Mesenchymal stem cell (in vitro differentiated cells and primary cell): ENCODE measurements at places on chromosomes 1 and 21.

DNA sequence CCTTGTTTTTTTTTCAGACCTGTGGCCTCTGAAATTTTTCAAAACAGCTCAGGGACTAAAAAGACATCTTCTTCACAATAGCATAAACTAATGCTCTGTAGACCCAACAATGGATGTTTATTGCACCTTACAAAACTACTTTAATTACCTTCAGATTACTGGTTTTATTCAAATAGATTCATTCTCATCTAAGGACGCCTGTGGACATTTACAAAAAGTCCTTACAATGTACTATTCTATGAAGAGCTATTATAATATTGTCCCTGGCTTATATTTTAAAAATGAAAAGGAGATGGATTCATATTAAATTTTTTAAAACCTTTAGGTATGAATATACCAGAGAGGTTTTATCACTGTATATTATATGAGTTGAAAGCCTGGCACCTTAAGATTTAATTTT lies 238.4 kb upstream of the NR5A2 start:
- no peak for DNase-seq
- no peaks in the 10 kb centered on the region for H3K4me1 ChIP-seq
- no peak overlapping the region for H3K27ac ChIP-seq
- H3K4me3 ChIP-seq, result no peak overlapping the region

- no peak overlapping the region for H3K27ac ChIP-seq
- peaks cover 10% of the 10 kb centered on the region for H3K4me1 ChIP-seq
- DNase-seq, result no peak
- peaks cover 2% of the 10 kb centered on the region for H3K27me3 ChIP-seq
- no peaks in the 10 kb centered on the region for H3K36me3 ChIP-seq
These were observed 39.8 kb upstream of the NFIA start for GRCh38 chr1:61042466-61043009.

- H3K4me1 ChIP-seq, result no peaks in the 10 kb centered on the region
- H3K27me3 ChIP-seq, result no peaks in the 10 kb centered on the region
- H3K27ac ChIP-seq, result no peak overlapping the region
- no peak overlapping the region for H3K4me3 ChIP-seq
These were observed 73.5 kb downstream of the ST6GALNAC5 start for GRCh38 chr1:76940571-76941335.

DNA sequence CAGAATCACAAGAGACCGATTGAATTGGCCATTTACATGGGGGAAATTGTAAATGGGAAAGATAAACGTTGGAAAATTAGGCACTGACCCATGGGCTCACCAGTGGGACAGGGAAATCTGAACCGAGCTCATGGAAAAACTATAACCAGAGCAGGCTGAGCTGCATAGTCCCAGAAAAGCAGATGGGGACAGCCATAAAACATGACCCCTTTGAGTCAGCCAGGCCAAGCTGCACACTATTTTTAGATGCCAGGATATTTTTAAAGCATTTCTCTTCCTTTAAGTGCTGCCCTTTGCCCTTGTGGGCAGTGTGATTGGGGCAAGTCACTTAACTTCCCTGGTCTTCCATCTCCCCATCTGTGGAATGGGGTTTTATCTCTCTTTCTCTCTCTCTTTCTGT lies 184.1 kb downstream of the FOXD2 start:
- DNase-seq, result no peak
- no peaks in the 10 kb centered on the region for H3K4me1 ChIP-seq
- no peak overlapping the region for H3K4me3 ChIP-seq
- H3K27ac ChIP-seq, result no peak overlapping the region

GRCh38 chr1:165695031-165695430 lies 3.3 kb downstream of the ALDH9A1 start:
- H3K36me3 ChIP-seq, result peaks cover 9% of the 10 kb centered on the region
- DNase-seq, result no peak
- no peak overlapping the region for H3K4me3 ChIP-seq
- H3K27ac ChIP-seq, result no peak overlapping the region

- no peaks in the 10 kb centered on the region for H3K4me1 ChIP-seq
- H3K4me3 ChIP-seq, result no peak overlapping the region
- peak; percentile 16 for DNase-seq
- no peak overlapping the region for H3K27ac ChIP-seq
- no peaks in the 10 kb centered on the region for H3K36me3 ChIP-seq
- H3K27me3 ChIP-seq, result peaks cover 6% of the 10 kb centered on the region
These were observed 157.5 kb downstream of the BRINP2 start for GRCh38 chr1:177328251-177328650.

DNA sequence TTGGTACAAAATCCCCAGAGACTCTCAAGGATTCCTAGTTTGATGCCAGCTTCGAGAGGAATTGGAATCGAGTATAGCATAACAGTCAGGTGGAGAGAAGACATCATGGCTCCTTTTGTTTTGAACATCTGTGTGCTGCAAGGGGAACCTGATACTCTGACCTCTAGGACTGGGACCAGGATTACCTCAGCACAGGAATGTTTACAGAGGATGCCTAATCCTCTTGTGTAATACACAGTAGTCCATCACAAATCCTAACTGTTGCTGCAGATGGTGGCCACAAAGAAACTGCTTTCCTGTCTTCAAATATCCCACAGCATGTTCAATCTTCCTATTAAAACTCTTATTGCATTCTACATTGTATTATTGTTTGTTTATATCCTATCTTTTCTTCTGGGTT lies 111.8 kb upstream of the PRMT6 start:
- H3K36me3 ChIP-seq, result no peaks in the 10 kb centered on the region
- no peaks in the 10 kb centered on the region for H3K27me3 ChIP-seq
- H3K4me3 ChIP-seq, result no peak overlapping the region
- DNase-seq, result no peak
- no peaks in the 10 kb centered on the region for H3K4me1 ChIP-seq
- no peak overlapping the region for H3K27ac ChIP-seq

- no peaks in the 10 kb centered on the region for H3K4me1 ChIP-seq
- H3K36me3 ChIP-seq, result no peaks in the 10 kb centered on the region
- no peak overlapping the region for H3K4me3 ChIP-seq
These were observed 33.3 kb upstream of the CNTN2 start for GRCh38 chr1:205009670-205010069.

GRCh38 chr1:192877283-192877886 lies 68.5 kb downstream of the RGS2 start:
- no peaks in the 10 kb centered on the region for H3K27me3 ChIP-seq
- no peak overlapping the region for H3K27ac ChIP-seq
- H3K4me1 ChIP-seq, result no peaks in the 10 kb centered on the region
- H3K4me3 ChIP-seq, result no peak overlapping the region
- no peaks in the 10 kb centered on the region for H3K36me3 ChIP-seq

DNA sequence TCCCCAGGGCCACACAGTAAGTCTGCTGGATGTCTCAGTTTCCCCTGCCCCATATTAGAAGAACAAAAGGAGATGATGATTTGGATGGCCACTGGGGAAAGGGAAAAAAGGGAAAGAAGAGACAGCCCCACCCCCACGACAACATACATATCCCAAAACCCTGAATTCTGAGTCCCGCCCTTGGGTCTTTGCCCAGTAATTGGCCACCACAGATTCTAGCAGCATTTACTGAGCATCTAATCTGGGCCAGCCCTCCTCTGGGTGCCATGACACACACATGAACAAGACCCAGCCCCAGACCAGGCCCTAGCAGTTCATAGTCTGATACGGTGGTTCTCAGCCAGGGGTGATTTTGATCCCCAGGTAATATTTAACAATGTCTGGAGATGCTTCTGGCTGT lies 5.2 kb upstream of the TTC4 start:
- no peaks in the 10 kb centered on the region for H3K36me3 ChIP-seq
- H3K4me3 ChIP-seq, result no peak overlapping the region
- H3K27ac ChIP-seq, result no peak overlapping the region
- peaks cover 6% of the 10 kb centered on the region for H3K4me1 ChIP-seq
- no peak for DNase-seq

GRCh38 chr1:9250411-9251381 lies 16.1 kb downstream of the H6PD start:
- peaks cover 64% of the 10 kb centered on the region for H3K36me3 ChIP-seq
- H3K4me3 ChIP-seq, result no peak overlapping the region
- no peak for DNase-seq
- H3K27me3 ChIP-seq, result no peaks in the 10 kb centered on the region
- H3K27ac ChIP-seq, result peak overlapping the region; percentile 0

GRCh38 chr1:196477262-196477661 lies 131.0 kb downstream of the KCNT2 start:
- no peaks in the 10 kb centered on the region for H3K27me3 ChIP-seq
- H3K36me3 ChIP-seq, result no peaks in the 10 kb centered on the region
- H3K27ac ChIP-seq, result no peak overlapping the region

GRCh38 chr1:104172243-104172681 lies 422.6 kb downstream of the AMY1C start:
- DNase-seq, result no peak
- no peaks in the 10 kb centered on the region for H3K27me3 ChIP-seq
- H3K4me3 ChIP-seq, result no peak overlapping the region
- no peak overlapping the region for H3K27ac ChIP-seq
- H3K4me1 ChIP-seq, result no peaks in the 10 kb centered on the region
- H3K36me3 ChIP-seq, result no peaks in the 10 kb centered on the region

- H3K4me3 ChIP-seq, result no peak overlapping the region
- H3K27me3 ChIP-seq, result no peaks in the 10 kb centered on the region
- no peaks in the 10 kb centered on the region for H3K36me3 ChIP-seq
- no peak for DNase-seq
- H3K4me1 ChIP-seq, result peaks cover 9% of the 10 kb centered on the region
- no peak overlapping the region for H3K27ac ChIP-seq
These were observed 35.5 kb upstream of the MAP10 start for GRCh38 chr1:232769733-232770132.

- DNase-seq, result no peak
- no peaks in the 10 kb centered on the region for H3K27me3 ChIP-seq
- no peaks in the 10 kb centered on the region for H3K4me1 ChIP-seq
- peaks cover 6% of the 10 kb centered on the region for H3K36me3 ChIP-seq
- no peak overlapping the region for H3K4me3 ChIP-seq
These were observed 97.8 kb downstream of the SCMH1 start for GRCh38 chr1:41144285-41144684.

GRCh38 chr1:23098463-23099170 lies 70.0 kb downstream of the LUZP1 start:
- peaks cover 8% of the 10 kb centered on the region for H3K4me1 ChIP-seq
- no peaks in the 10 kb centered on the region for H3K27me3 ChIP-seq
- no peak overlapping the region for H3K4me3 ChIP-seq

DNA sequence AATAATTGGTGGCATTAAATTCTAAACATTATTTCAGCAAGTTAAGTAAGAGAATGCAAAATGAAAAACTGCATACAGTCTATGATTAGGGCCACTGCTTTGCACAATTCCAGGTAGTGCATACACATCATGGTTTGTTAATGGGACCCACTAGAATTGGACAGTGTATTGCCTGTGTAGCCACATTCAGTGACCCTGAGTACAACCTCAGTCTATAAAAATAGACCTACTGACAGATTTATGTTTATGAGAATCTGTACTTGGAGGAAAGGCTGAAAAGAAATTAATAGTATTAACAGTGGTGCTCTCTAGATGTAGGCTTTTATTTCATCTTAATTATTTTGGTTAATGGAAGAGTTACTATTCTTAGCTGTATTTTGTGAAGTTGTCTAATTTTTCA lies 18.8 kb downstream of the UAP1 start:
- no peaks in the 10 kb centered on the region for H3K4me1 ChIP-seq
- peaks cover 93% of the 10 kb centered on the region for H3K36me3 ChIP-seq
- H3K27ac ChIP-seq, result no peak overlapping the region
- no peak overlapping the region for H3K4me3 ChIP-seq
- no peak for DNase-seq
- no peaks in the 10 kb centered on the region for H3K27me3 ChIP-seq

GRCh38 chr1:196543833-196544232 lies 64.4 kb downstream of the KCNT2 start:
- no peak overlapping the region for H3K4me3 ChIP-seq
- no peaks in the 10 kb centered on the region for H3K36me3 ChIP-seq
- H3K27me3 ChIP-seq, result no peaks in the 10 kb centered on the region
- no peak for DNase-seq
- no peak overlapping the region for H3K27ac ChIP-seq

GRCh38 chr1:231926340-231926739 lies 299.8 kb downstream of the DISC1 start:
- no peak overlapping the region for H3K4me3 ChIP-seq
- H3K27me3 ChIP-seq, result no peaks in the 10 kb centered on the region
- peaks cover 11% of the 10 kb centered on the region for H3K4me1 ChIP-seq

- H3K4me3 ChIP-seq, result no peak overlapping the region
- no peak overlapping the region for H3K27ac ChIP-seq
- H3K4me1 ChIP-seq, result no peaks in the 10 kb centered on the region
- peak; percentile 41 for DNase-seq
These were observed 80.5 kb downstream of the ENAH start for GRCh38 chr1:225572422-225572821.

- peak overlapping the region; percentile 91 for H3K4me3 ChIP-seq
- peaks cover 74% of the 10 kb centered on the region for H3K4me1 ChIP-seq
- H3K36me3 ChIP-seq, result peaks cover 21% of the 10 kb centered on the region
These were observed 580 bp downstream of the DVL1 start for GRCh38 chr1:1348420-1349255.

DNA sequence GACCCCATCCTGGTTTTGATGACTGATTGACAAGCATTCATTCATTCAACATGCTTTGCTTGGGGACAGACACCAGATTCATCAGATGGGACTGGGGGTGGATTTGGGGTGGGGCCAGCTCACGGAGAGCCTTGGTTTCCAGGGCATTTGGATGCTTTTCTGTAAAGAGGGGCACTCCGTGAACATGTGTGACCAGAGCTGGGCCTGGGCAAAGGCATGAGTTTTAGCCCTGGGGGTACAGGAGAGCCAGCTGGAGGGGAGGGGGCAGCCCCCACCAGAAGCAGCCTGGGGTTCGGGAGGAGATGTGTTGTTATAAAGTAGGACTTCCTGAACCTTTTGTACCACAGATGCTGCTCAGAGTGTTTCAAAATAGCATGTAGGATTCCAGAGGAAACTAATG lies 99.7 kb downstream of the RIPK4 start:
- H3K27ac ChIP-seq, result no peak overlapping the region
- no peak overlapping the region for H3K4me3 ChIP-seq
- peaks cover 11% of the 10 kb centered on the region for H3K4me1 ChIP-seq
- DNase-seq, result no peak
- H3K36me3 ChIP-seq, result no peaks in the 10 kb centered on the region
- peaks cover 2% of the 10 kb centered on the region for H3K27me3 ChIP-seq

GRCh38 chr1:88976235-88976634 lies 16.2 kb downstream of the KYAT3 start:
- no peak overlapping the region for H3K4me3 ChIP-seq
- peaks cover 17% of the 10 kb centered on the region for H3K36me3 ChIP-seq
- H3K27ac ChIP-seq, result no peak overlapping the region
- no peaks in the 10 kb centered on the region for H3K27me3 ChIP-seq
- no peak for DNase-seq
